ENCODE measurements at places on chromosomes 4 and X.

DNA sequence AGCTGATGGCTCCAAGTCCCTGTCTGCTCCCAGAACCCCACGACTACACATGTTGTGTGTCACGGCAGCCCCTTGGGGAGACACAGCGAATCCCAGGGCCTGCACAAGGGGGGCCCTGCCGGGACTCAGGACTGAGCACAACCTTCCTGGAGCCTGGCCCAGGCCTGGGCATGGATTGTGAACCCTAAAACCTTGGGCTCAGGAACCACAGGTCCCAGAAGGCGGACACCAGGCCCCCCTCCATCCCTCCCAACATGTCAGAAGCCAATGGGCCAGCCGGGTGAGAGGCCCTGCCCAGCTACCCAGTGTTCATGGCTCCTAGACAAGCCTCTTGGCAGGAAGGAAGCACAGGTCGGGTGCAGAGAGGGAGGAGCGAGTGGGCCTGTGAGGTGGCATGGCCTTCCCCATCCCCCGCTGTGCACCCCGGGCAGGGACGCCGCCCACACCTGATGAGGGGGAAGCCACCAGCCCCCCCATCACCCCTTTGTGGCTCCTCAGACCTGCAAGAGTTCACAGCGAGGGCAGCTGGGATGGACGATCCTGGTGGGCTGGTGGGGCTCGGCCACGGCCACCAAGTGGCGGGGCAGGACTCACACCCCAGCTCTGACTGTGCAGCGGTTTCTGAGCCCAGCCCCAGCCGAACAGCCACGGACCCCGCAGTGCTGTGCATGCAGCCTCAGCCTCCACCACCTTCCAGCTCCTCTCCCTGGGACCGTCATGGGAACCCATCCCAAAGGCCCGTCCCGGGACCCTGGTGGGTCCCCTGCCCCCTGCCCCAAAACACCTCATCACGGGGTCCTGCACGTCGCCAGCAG lies 3.7 kb downstream of the PDE6B start:
- DNase-seq, result no peak

GRCh38 chr4:68416591-68416990 lies 30.7 kb upstream of the TMPRSS11E start:
- no peak for DNase-seq

DNA sequence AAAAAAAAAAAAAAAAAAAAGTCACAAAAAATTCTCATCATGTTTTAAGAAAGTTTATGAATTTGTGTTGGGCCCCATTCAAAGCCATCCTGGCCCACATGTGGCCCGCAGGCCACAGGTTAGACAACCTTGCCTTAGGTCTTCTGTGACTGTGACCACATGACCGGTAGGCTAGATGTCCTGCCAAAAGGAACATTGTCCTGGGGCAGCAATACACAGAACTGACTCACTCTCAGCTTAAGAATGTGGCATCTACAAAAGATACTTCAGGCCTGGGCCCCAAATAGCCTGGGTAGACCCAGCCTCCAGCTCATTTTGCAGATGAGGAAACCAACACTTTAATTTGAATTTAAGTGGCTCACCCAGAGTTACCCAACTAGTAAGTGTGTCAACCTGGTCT lies 10.0 kb downstream of the AWAT2 start:
- DNase-seq, result no peak

DNA sequence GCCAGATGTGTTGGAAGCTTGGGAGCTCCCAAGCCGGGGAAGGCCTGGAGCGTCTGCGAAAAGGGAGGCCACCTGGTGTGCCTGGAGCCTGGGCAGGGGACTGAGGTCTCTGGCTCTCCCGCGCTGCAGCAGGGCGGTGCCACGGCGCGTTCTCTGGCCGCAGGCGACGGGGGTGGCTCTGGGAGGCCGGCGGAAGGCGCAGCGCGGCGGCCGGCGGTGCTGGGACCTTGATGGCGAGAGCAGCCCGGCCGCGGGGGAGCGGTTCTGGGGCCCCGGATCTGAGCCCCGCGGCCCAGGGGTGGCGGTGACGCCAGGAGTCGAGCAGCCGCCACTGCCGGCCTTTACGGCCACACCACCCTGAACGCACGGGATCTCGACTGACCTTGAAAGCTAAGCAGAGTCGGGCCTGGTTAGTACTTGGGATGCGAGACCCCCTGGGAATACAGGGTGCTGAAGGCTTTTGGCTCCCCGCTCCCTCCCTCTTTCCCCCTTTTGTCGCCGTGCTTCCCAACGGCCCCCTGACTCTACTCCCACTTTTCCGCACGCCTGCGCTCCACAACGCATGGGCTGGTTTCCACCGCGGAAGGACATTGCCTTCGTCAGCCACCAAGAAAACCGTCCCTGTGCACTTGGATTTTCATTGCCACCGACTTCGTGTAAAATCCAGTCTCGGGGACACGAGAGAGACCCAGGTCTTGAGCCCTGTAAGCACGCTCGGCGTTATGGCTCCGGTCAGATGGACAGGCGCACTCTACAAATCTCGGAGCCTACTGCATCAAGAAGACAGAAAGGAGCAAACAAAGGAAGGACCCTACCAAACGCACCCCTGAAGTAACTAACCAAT lies 9.5 kb downstream of the FRG2 start:
- no peak for DNase-seq

GRCh38 chr4:82614838-82615449 lies 53.2 kb upstream of the TMEM150C start:
- DNase-seq, result no peak

GRCh38 chrX:2735270-2735669 lies 16.6 kb upstream of the XG start:
- no peak for DNase-seq

DNA sequence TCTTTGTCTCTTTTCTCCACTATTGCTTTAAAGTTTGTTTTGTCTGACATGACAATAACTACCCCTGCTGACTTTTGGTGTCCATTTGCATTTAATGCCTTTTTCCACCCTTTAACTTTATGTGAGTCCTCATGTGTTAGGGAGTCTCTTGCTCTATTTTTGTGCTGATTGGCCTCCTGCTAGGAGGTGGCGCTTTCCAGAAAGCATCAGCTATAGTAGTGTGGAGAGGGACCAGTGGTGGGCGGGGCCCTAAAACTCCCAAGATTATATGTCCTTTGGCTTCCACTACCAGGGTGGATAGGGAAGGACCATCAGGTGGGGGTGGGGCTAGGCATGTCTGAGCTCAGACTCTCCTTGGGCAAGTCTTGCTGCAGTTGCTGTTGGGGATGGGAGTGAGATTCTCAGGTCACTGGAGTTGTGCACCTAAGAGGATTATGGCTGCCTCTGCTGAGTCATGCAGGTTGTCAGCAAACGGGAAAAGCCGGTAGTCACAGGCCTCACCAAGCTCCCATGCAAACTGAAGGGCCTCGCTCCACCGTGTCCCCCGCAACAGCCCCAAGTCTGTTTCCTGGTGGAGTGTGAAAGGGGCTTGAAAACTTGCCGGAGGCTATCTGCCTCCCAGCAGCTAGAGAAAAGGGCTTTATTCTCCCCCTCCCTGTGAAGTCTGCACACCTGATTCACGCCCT lies 156.3 kb downstream of the CPEB2 start:
- DNase-seq, result no peak

DNA sequence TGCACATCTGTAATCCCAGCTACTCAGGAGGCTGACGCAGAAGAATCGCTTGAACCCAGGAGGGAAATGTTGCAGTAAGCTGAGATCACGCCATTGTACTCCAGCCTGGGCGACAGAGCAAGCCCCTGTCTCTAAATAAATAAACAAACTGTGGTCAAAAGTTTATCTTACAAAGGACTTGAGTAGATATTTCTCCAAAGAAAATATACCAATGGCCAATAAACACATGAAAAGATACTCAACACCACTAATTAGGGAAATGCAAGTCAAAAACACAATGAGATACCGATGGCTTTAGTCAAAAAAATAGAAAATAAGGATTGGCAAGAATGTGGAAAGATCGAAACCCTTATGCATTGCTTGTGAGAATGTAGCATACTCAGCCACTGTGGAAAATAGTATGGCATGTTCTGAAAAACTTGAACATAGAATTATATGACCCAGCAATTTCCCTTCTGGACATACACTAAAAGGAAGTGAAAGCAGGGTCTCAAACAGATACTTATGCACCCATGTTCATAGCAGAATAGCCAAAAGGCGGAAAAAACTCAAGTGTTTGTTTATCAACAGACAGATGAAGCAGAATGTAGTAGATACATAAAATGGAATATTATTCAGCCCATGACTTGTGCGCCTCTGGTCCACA lies 2.0 kb upstream of the CFAP97 start:
- DNase-seq, result no peak

DNA sequence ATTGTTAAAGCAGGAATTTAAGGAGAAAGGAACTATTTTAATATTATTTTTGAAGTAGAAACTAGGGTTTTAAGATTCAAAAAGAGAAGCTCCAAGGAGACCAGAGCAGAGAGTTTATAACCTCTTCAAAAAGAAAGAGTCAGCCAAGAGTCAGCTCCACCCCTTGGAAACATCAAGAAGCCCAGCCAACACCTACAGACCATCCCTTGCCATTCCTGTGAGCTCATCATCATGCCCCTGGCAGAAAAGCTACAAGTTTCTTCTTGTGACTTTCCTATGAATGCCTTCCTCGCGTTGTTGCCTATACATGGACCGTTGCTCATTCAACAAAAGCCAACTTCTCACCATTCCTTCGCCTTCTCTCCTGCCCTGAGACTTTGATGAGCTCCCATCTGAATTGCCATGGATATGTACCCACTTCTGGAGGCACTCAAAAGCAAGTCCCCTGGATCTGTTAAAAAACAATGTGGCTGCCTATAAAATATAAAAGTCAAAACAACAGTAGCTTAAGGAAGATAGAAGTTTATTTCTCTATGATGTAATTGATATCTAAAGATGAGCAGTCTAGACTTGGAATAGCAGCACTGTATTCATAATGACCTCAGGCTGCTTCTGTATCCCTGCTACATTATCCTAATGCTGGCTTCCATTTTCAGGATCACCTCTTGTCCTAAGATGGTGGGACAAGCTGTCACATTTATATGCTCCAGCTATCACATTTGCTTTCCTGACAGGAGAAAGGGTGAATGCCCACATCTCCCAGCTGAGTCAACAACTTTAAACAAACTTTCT lies 20.3 kb downstream of the PLRG1 start:
- no peak for DNase-seq

- DNase-seq, result no peak
Measured at GRCh38 chr4:2390146-2390545, 28.3 kb downstream of the ZFYVE28 start.

GRCh38 chr4:142265536-142265935 lies 580.6 kb downstream of the INPP4B start:
- DNase-seq, result no peak

DNA sequence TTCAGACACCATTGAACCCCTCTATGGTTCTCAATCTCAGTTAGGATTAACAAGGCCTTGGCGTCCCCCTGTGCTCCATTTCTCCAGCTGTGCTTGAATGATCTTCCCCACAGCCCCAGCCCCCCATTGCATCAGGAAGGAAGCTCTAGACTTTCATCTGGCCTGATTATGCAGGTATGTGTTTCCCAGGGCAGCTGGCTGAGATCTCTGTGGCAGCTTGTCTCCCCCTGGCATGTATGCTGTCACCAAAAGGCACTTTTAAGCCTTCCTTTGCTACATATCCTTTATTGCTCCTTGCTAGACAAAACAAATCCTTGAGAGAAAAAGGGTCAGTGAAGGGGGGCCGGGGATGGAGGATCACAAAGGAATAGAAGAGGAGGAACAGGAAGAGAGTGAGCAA lies 1056.0 kb upstream of the SLIT2 start:
- DNase-seq, result no peak

- DNase-seq, result no peak
Measured at GRCh38 chrX:149259241-149259640, 245.9 kb downstream of the IDS start.

DNA sequence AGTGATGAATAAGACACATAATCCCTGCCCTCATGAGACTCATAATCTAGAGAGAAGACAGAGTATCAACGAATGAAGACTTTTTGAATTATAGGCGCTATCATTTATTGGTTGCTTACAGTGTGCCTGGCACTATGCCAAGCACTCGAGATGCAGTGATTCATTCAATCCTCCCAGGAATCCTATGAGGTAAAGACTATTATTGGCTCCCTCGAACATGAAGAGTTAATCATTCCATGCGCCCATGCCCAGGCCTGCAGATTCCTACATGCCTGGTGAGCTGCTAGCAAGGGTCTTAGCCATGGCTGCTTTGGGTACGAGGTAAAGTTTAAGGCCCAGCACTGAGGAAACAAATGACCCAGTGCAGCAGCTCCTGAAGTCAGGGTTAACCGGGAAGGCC lies 47.0 kb downstream of the TEX13B start:
- peak; percentile 7 for DNase-seq

DNA sequence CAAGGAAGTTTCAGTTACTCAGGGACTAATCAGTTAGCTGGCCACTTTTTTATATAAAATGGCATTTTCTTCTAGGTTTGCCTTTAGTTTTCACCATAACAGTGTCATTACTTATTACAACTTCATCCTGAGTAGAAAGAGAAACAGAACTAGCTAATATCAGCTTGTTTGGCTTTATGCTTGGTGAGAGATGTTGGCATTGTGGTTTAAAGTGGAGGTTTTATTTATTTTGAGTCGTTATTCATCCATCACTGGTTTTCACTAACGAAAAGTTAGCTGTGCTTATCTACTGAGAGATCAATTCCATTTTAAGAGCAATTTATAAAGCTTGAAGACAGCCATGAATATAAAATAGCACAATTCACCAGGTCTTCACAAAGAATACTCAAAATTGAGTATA lies 714.5 kb downstream of the GRID2 start:
- DNase-seq, result no peak

DNA sequence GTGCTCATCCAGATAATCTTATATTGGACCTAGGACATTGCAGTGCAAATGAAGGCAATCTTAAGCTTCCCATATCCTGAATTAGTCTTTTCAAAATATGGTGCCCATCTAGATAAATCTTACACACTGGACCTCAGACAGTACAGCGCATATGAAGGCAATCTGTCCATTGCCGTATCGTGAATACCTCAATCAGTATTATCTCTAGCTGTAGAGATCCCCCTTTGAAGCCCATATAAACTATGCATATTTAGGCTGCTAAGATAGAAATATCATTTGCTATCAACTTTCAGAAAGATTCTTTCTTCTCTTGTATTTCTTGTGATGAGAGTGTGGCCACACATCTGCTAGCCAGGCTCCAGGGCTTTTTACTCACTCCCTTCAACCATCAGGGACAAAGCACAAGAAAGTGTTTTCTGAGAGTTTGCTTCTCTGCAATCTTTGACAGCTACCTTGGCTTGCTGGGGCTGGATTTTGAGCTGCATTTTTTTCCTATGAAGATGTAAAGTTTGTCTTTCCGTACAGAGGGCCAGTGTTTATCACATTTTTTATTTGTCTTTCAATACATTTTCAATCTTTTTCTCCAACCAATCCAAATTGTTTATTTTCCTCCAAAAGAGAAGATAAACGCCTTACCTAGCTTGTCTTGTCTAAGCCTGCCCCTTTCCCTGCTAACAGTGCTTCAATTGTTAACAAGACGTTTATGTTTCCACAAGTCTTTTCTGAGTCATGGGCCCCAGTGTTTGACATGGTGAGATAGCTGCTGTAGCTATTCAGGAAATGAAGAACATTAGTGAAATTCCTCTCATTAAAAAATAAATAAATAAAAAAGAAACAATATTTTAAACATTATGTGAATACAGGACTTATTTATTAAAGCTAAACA lies 57.6 kb upstream of the FAT1 start:
- DNase-seq, result no peak

GRCh38 chrX:112668476-112669409 lies 11.0 kb downstream of the LHFPL1 start:
- no peak for DNase-seq

- DNase-seq, result no peak
Measured at GRCh38 chr4:10750714-10751113, 66.1 kb upstream of the CLNK start.

- no peak for DNase-seq
Measured at GRCh38 chr4:53647547-53647946, 56.3 kb upstream of the LNX1 start.
